RWPE1 (cell line): ENCODE measurements at places on chromosomes 12 and 14.
A peak's percentile ranks its signal among the peaks of the same experiment; 100 is the strongest.

DNA sequence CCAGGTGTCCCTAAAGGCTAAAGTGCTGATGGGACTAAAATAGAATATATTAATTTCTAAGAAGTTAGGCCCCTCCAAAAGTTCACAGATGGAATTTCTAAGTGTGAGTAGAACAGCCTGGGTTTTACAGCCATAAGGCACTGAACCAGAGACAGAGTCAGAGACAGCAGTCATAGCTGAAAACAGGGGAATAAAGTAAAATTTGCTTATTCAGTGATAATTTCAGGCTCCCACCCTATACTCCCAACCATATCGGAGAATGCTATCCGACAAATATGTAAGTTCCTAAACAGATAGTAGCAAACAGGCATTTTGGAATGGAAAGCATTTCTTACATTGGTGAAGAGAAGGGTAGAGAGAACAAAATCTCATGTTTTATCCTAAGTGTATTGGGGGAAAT, 45.3 kb downstream of the NAA25 start:
- no peak for DNase-seq

GRCh38 chr12:27345376-27345775, 12.7 kb downstream of the BMAL2 start:
- DNase-seq: no peak

DNA sequence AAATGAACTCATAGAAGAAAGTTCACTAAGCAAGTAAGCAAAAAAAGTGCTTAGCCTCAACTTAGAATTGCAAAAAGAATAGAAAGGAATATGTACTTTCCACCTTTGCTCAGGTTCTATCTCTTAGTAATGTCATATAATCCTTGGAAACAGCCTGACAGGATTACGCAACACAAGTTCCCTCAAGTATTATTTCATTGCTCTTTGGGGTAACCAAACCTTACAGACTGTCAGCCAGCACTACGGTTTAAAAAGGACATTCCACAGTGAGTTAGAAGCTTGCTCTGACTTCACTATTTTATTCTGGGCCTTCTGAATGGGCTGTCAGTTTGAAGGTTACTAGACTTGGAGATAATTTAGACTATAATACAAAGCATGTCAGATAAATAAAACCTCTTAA, 264.0 kb downstream of the ATXN7L3B start:
- DNase-seq: no peak

DNA sequence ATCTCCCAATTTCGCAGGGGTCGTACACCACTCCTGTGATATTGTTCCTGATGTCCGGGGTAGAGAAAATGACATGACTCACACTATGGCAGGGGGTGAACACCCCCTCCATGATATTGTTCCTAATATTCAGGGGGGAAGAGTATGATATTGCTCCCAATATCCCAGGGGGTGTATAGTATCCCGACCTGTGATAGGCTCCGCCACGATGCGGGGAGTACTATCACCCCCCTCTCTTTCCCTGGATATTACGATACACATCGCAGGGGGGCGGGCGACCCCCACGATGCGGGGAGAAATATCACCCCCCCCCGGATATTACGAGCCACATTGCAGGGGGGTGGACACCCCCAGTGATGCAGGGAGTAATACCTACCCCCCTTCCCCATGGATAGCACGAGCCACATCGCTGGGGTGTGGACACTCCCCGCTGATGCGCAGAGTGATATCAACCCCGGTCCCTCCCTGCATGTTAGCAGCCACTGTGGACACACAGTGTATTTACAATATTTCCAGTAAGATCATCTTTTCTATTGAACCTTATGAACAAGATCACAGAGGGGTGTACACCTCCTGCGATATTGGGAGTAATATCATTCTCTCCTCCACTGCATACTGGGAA, 17.7 kb downstream of the SMIM41 start:
- no peak for DNase-seq

GRCh38 chr12:132813443-132813842, 15.2 kb downstream of the GOLGA3 start:
- DNase-seq: no peak

DNA sequence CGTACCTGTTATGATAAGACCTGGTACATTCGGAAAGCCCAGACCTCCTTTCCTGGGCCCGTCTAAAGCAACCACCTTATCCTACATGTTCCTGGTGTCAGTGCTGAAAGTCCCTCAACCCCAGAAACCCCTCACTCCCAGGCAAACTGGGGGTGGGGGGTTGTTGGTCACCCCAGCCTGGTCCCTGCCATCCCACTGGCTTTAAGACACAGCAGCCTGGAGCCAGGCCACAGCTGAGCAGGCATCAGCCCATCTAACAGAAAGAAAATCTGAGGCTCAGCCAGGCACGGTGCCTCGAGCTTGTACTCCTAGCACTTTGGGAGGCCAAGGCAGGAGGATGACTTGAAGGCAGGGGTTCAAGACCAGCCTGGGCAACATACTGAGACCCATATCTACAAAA, 4.5 kb downstream of the SELPLG start:
- DNase-seq: no peak

- no peak for DNase-seq
Measured at GRCh38 chr14:39085933-39086332, 17.1 kb downstream of the SEC23A start.

GRCh38 chr14:52032204-52032801, 36.6 kb downstream of the NID2 start:
- no peak for DNase-seq

GRCh38 chr12:29710104-29710503, 73.6 kb downstream of the TMTC1 start:
- no peak for DNase-seq

- peak; percentile 83 for DNase-seq
Measured at GRCh38 chr14:61573748-61574513, 121.4 kb upstream of the HIF1A start.

DNA sequence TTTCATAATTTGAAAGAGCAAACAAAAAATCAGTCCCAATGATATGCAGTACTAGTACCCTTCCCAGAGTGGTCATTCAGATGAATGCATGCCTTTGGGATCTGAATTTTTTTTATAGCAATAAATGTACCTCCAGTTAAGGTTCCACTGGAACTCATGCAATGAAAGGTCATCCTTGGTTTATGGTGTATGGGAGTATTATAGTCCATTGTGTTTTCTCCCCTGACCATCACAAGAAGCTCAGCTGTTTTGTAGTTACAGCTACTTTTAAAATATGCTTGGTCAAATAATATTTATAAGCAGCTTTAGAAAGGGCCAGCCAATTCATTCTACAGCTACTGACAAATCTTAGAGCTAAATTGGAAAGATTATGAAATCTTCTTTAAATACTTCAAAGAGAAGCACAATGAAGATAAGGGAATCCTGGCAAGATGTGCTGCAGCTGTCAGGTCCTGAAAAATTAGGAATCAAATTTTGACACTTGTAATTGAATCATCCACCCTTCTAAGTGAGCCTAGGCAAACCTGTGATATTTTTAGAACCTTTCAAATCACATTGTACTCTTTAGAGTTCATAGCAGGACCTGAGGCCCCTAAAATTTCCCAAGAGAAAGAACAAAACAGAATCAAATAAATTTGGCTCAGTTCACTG, 46.5 kb downstream of the IFT81 start:
- no peak for DNase-seq

- no peak for DNase-seq
Measured at GRCh38 chr14:78674820-78675219, 504.6 kb downstream of the NRXN3 start.

GRCh38 chr12:92492995-92493394, 209.8 kb upstream of the PLEKHG7 start:
- no peak for DNase-seq

DNA sequence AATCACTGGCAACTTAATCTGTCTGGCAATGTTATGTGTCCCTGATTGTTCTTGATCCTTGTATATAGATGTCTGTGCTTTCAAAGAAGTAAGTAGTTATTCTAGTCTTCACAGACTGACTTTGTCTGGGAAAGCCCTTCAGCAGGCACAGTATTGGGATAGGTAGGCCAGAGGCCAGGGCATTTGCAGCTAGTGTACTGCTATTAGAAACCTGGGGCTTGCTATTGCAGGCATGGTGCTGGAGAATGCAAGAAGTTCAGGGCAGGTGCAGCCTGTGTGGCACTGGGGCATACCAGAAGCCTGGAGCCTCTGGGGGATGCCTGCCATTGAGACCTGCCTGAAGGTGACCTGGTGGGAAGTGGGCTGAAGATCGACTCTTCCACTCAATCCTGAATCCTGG, 96.3 kb downstream of the TMTC3 start:
- DNase-seq: no peak

DNA sequence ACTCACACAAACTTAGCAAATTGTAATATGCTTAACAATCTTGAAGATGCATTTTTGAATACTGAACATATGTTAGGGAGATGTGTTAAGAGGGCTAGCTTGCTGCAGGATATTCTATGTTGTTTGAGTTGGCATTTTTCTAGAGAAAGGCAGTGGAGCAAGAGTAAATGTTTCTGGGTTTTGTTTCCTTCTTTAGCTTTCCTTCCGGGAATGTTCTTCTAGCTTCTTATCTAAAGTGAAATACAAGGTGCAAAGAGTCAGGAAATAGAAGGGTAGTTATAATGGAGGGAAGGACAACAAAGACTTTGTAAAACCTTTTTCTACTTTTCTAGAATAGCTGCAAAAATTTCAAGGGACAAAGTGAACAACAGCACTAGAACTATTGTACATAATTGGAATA, 77.6 kb upstream of the KCNH3 start:
- DNase-seq: no peak

- no peak for DNase-seq
Measured at GRCh38 chr12:12818701-12819100, 5.6 kb downstream of the DDX47 start.

GRCh38 chr12:11901701-11902524, 168.8 kb upstream of the BCL2L14 start:
- DNase-seq: no peak

- DNase-seq: no peak
Measured at GRCh38 chr12:102107970-102108369, 11.9 kb downstream of the NUP37 start.

- peak; percentile 83 for DNase-seq
Measured at GRCh38 chr12:50620109-50620977, 115.6 kb downstream of the DIP2B start.

DNA sequence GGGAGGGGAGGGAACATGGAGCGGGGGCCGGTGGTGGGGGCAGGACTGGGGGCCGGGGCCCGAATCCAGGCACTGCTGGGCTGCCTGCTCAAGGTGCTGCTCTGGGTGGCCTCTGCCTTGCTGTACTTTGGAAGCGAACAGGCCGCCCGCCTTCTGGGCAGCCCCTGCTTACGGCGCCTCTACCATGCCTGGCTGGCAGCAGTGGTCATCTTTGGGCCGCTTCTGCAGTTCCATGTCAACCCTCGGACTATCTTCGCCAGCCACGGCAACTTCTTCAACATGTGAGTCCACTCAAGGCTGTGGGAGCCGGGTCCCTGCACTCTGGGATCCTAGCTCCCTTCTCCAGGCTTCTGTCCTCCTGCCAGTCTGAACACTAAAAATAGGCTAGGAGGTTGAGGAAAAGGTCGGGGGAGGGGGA, 1.1 kb downstream of the FITM1 start:
- DNase-seq: no peak

- DNase-seq: no peak
Measured at GRCh38 chr12:6751767-6752166, 1.2 kb downstream of the MLF2 start.

DNA sequence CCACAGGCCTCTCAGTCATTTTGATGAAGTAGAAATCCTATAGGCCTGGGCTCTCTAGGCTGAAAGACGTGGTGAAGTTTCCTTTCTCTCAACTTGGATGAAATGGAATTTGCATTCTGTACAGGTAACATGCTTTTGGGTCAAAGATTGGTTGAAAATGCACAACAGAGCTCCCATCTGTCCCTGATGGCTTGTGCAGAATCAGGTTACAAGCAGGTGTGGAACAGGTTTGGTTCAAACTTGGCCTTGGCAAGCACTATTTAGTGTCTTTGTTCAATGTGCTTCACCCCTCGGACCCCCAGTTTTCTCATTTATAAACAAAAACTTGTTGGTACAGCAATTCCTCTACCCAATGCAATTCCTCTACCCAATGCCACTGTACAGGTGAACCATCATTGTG, 1493.0 kb downstream of the AACS start:
- DNase-seq: no peak

- DNase-seq: peak; percentile 19
Measured at GRCh38 chr12:66048835-66049537, 81.6 kb downstream of the LLPH start.

- DNase-seq: peak; percentile 26
Measured at GRCh38 chr14:69260861-69261564, 1.1 kb downstream of the GALNT16 start.

DNA sequence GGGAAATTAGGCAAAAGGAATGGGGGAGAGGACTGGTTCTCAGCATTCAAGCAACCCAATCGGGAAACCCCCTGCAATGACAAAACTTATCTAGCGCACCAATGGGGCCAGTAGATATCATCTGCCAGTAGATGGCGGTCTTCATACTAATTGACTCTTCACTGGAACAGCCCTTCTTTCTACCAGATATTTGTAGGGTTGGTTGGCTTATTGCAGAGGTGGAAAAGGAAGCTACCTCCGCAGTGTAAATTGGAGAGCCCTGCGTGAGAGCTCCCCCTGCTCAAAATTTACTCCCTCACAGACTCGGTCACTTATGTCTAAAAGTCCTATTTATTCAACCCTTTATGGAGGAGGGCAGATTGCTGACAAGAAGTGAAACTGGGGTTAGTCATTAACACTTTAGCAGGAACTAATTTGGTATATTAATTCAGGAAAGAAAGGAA, 166.1 kb upstream of the CCND2 start:
- peak; percentile 48 for DNase-seq

DNA sequence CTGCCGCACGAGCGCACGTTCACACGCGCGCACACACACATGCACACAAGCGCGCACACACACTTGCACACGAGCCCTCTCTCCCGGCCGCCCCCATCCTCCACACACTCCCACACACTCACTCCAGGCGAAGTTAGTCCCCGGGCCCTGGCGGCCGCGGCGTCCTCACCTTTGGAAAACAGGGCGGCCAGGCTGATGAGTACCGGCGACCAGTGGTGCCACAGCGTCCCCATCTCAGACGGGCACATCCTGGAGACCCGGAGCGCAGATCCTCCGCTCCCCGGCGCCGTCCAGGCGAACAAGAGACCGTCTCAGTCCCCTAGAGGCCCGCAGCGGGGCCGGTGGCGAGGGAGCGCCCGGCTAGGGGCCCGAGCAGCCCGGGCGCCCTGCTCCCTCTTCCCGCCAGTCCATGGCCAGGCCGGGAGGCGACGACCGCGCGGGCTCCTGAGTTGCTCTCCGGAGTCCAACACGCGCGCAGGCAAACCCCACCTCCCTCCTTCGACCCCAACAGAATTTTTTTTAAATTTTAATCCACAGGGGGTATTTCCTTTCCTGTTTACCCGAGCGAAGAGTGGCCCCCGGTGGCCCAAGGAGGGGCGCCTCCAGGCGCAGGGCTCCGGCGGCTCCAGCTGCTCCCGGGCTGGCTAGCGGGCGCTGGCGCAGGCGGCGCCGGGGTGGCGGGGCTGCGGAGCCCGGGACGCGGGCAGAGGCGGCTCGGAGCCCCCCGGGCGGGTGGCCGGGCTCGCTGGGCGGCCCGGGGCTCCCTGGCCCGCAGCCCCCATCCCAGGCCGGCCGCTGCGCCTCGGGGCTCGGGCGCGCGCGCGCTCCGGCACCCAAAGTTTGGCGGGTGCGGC, 506 bp downstream of the TMEM132D start:
- DNase-seq: no peak

GRCh38 chr12:21906919-21907493, 34.2 kb downstream of the ABCC9 start:
- DNase-seq: no peak

- peak; percentile 95 for DNase-seq
Measured at GRCh38 chr12:6370994-6371754, 4.2 kb downstream of the SCNN1A start.
